ENCODE measurements at places on chromosomes 3 and 15.

DNA sequence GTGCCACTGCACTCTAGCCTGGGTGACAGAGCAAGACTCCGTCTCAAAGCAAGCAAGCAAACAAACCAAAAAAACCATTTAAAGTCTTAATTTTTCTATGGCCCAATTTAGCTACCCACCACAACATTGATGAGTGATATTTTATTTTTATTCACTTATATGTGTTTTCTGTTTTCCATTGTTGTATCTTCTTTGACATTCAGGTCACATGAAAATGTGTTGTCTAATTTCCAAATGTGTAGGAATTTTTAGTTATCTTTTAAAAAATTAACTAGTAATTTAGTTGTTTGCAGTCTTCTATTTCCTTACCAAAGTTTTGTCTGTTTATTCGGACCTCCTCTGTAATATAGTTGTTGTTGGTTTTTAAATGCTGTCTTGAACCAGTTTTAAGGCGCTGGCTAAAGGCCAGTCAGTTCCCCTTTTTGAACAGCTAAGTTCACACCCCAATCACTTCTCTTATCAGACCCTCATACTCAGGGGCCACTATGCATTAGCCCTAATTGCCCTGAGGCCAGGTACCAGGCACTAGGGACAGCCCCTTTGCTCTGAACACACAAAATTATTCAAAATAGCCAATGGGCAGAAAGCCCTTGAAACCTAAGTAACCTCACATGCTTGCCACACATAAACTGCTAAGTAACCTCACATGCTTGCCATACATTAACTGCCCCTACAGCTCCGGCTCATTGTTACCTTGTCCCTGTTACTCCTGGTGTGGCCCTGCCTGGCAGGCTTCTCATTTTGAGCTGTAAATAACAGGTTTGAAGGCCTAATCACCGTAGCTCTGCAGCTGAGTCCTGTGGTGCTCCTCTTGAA lies 4.3 kb upstream of the CCR4 start:
- DNase-seq = no peak

DNA sequence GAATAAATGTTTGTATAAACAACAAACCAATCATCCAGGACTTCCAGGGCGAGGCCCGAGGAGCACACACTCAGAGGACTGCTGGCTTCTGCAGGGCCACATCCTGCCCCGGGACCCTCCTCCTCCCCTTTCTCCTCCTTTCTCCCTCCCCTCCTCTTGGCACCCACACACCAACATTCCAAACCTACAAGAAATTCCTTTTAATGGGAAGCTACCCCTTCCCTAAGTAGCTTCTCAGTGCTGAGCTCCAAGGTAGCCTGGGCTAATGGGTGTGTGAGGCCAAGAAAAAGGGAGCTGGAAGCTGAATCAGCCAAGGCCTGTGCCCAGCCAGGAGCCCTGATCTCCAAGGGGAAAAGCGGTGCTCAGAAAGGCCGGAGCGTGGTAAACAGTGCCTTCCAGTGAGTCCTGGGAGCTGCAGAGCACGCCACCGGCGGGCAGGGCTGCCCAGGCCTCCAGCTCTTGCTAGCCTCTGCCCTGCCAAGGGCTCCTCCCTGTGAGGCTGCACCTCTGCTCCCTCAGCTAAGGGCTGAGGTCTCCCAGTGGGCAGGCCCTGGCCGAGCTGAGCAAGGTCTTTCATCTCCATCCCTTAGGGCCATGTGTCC lies 3.9 kb downstream of the ITIH3 start:
- DNase-seq = no peak

DNA sequence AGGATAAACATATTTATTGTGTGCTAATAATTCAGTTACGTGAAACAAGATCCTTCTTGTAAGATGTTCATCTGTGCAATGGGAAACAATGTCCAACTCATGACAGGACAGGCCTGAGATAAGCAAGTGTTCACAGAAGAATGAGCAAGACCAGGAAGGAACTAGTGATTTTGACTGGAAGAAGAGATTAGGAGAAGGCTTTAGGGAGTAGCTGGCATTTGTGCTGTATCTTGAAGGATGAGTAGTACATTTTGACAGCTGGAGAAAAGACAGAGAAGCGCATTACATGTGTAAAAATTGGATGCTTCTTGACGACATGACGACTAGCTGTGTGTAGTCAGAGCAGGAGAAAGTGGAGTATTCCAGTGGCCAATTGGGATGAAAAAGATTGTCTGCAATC lies 48.4 kb downstream of the GBE1 start:
- no peak for DNase-seq

DNA sequence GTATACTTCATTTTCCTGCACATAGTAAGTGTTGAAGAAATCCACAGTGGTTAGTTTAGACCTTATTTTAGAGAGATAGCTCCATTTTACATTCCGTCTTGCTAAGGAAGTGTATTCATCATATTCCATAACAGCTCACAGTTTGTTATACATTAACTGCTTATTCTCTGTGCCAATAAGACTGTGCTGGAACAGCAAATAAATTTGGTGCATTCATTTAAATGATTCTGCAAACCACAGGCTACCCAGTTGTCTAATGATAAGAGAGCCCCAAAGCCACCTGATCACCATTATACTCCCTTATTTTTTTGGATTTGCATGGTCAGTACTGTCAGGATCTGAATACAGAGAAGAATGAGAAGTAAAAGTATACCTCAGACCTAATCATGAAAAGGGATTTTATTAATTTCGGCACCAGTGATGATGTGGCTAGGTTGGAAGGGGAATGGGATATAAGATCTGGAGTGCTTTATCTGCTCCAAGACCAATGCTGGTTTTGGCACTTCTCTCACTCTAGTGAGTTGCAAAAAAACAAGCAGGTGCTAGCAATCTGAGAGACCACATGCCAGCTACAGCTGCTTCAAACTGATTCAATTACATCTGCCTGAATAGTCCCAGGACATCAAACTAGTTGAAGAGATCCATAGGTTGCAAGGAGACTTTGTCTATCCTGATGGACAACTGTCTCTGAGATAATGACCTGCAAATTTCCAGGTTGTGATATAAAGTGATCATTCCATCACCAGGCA lies 254.8 kb downstream of the ZBTB20 start:
- DNase-seq = no peak

- DNase-seq = no peak
These were observed 48.4 kb downstream of the TMEM266 start for GRCh38 chr15:76108021-76108723.

GRCh38 chr15:49832511-49832910 lies 211.7 kb downstream of the DTWD1 start:
- DNase-seq = no peak

DNA sequence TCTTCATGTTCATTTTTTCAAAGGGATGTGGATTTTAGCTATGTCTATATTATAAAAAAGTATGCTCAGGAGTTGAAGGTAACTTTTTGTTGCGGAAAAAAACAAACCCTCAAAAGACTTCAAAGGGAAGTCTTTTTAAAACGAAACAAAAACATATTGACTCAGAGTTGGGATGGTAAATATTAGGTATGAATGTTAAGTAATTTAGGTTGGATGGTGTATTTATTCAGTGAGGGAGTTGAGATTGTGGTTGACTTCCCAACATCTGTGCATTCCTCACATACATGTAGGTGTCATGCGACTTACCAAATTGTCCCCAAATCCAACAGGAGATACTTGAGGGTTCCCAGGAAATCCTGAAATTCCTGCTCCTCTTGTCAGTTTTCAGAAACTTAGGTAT lies 32.7 kb upstream of the PLSCR5 start:
- no peak for DNase-seq

DNA sequence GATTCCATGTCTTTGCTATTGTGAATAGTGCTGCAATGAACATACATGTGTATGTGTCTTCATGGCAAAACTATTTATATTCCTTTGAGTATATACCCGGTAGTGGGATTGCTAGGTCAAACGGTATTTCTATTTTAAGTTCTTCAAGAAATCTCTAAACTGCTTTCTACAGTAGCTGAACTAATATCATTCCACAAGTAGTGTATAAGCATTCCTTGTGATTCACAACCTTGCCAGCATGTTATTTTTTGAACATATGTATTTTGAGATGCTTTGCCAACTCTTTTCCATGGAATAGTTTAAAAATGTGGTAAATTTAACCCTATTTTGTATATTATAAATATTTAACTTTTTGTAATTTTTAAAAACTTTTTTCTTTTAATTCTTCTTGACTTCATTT lies 592.7 kb upstream of the NAALADL2 start:
- no peak for DNase-seq

DNA sequence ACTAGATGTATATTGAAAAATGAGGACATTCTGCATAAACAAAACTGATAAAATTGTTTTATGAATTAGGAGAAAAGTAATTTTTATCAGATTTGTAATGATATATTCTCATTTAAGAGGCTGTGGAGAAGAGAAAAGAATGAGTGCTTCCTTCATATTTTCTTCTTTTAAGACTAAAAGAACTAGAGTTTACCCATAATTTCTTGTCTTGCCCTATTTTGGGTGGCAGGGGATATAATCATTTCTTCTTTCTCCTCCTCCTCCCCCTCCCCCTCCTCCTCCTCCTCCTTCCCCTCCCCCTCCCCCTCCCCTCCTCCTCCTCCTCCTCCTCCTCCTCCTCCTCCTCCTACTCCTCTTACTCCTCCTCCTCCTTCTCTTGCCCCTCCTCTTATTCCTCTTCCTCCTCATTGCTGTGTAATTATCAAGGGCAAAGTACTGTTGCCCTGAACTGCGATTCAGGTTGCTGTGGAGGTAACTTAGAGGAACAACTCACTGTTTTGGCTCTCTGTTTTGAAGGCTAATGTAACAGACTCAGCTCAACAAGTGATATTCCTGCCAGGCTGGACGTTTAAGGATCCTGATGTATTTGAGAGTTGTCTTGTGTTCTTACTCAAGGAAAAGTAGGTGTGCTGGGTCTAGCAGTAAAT lies 555.4 kb downstream of the AGBL1 start:
- DNase-seq = no peak

Measured in NCI-H748 treated with DMSO at 0.1 percent for 48 hours (cell line).